ENCODE measurements at places on chromosomes 1 and 21.

DNA sequence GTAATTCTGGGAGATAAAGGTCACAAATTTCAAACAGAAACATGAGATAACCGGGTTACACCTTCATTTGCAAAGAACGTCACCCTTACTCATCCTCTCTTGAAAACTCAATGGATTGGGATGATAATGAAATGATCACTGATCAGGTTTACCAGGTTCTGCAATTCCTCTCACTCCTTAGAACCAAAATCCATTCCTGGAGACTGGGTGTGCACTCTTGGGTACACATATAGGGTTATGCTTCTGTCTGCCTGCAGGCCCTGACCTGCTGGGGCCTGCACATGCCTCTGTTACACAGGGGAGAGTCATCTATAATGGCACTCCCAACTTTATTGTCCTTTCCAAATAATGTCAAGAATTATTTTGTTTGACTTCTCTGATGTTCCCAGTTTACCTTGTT lies 8.3 kb downstream of the SUSD4 start:
- no peak for DNase-seq

GRCh38 chr1:31460027-31460426 lies 47.0 kb downstream of the SERINC2 start:
- DNase-seq = no peak

DNA sequence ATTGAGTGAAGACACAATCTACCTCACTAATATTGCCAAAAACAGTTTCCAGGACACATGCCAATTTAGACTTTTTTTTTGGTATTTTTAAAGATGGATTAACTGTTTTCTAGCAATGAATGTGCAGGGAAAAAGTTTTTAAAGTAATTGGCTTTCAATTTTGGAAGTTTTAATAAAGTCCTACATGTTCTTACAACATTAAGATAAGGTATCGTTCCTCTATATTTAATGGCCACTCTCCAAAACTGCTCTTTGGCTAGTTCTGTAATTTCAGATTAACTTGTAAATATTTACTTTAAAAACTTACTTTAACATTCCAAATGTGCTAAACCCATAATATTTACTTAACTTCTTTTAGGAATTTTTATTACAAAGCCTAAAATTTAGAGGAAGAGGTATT lies 1332.2 kb upstream of the PRMT6 start:
- DNase-seq = no peak

DNA sequence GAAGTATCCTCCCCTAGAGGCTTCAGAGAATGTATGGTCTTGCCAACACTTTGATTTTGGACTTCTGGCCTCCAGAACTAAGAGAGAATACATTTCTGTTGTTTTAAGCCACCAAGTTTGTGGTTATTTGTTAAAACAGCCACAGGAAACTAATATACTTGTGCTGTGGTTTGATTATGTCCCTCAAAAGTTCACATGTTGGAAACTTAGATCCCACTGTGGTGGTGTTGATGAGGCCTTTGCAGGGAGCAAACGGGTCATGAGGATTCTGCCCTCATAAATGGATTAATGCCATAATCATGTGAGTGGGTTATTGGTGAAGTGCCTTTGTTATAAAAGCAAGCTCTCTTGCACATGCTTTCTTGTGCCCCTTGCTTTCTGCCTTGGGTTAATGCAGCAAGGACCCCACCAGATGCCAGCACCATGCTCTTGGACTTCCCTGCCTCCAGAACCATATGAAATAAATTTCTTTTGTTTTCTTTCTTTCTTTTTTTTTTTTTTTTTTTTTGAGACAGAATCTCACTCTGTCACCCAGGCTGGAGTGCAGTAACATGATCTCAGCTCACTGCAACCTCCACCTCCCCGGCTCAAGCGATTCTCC lies 157.3 kb downstream of the CLIC6 start:
- no peak for DNase-seq

GRCh38 chr1:64975740-64976139 lies 9.4 kb upstream of the JAK1 start:
- no peak for DNase-seq

DNA sequence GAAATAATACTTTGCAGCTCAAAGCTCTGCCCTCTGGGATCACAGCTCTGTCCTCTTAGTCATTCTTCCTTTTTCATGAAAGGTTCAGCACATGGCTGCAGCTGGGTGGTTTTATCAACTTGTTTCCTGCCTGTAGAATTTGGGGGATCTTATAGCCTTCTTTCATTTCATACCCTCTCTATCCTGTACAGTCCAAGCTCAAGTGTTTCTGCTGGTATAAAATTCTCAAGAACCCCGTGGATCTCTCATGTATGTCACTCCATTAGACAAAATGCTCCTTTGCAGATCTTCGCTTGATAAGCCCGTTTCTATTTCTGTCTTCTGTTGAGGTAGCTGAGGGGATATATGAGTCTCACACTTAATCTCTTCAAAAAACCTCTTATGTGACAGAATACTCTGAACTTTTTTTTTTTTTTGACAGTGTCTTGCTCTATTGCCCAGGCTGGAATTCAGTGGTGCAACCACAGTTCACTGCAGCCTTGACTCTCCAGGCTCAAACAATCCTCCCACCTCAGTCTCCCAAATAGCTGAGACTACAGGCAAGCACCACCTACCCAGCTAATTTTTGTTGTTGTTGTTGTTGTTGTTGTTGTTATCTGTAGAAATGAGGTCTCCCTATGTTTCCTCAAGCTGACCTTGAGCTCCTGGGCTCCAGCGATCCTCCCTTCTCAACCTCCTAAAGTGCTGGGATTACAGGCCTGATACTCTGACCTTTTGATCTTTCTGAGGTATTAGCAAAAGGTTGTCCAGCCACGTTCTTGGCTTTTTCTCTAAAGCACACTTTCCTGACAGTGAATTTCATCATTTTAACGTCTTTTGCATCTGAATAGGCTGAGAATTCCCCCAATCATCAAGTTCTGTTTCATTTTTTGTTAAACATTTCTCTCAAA lies 24.6 kb upstream of the COL9A2 start:
- DNase-seq = no peak

DNA sequence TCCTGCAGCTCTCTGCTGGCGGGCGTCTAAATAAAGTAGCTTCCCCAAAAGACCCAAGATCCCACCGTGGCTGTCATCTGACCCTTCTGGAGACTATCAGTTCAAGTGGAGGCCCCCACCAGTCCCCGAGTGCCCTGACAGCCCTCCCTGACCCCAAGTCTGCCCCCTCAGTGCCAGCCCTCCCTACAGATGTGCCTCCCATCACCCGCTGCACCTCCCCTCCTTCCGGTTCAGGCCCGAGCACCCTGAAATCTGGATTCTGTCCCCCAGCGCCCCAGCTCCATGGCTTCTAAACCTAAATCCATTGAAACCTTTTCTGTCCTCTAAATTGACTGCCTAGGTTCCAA lies 595 bp downstream of the IL10RB start:
- no peak for DNase-seq

- DNase-seq = no peak
Measured at GRCh38 chr1:240508201-240508600, 103.8 kb downstream of the GREM2 start.

GRCh38 chr1:100265562-100265930 lies 470 bp upstream of the RTCA start:
- DNase-seq = no peak

DNA sequence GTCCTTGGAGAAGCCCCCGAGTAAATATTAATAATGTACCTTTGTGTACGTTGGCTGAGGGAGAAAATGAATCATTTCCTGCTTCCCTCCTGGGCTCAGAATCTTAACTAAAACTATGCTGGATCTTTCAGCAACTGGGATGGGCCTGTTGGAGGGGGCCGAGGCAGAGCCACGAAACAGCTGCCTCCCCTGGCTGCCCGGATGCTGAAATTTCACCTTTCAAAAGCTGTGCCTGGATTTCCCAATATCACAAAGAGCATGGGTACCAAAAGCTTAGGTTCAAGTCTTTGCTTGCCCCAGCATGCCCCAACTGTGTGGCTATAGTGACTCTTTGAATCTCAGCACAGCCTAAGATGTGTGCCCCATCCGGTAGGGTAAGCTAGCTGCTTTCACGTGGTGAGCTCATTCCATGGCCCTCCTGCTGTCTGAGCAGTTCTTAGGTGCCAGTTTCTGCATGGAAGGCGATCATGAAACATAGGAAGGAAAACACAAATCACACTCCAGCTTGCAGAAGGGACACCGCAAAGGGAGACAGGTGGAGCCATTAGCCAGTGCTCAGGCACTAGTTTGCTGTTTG lies 473.5 kb downstream of the PTPRU start:
- DNase-seq = peak; percentile 68

DNA sequence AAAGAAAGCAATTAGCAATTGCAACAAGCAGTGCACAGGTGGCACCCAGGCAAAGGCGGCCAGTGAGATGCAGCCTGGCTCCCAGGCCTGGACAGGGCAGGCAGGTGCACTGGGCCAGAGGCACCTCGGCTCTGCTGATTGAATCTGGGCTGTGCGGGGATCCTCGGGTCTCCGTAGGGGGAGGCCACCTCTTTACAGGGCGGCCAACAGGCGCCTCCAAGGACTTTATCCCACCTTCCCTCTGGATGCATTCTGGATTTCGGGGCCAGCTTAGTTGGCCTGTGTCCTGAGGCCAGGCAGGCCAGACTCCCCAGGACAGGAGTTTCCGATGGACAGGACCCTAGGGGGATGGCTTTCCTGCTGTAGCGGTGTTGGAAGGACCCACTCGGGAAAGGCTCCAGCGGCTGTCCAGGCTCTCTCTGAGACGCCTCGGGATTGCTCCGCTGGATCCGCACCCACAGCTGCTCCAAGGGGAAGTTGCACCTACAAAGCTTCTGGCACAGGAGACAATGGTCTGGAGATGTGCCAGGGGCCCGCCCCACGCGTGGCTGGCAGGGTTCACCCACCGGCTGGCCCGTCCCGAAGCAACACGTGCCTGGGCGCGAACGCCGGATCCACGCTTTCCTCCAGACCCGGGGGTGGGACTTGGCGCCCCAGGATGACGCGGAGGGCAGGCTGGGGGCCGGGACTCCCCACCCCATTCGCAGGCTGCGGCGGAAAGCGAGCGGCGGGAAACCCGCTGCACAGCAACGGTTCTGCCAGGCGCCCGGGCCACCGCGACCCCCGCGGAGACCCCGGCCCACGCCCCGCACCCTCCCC lies 810 bp downstream of the SLC19A1 start:
- DNase-seq = peak; percentile 14

DNA sequence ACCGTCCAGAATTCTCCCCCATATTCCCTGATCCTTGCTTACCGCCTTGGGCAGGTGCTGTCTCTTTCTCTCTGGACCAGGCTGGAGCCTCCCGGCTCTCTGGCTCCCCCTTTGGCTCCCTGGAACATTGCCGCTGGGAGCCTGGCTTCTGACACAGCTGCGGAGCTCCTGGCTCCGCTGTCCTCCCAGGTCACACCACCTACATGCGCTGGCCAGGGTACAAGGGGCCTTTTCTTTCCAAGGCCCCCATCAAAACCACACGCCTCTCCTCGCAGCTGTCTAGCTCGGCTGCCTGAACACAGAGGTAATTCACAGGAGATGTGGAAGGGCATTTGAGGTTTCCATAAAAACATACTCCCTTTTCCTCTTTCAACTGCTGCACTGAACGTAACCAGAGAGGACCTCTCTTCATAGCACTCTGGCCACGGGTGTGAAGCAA lies 7.5 kb upstream of the ZNF648 start:
- DNase-seq = peak; percentile 92

- DNase-seq = no peak
Measured at GRCh38 chr1:98398649-98399048, 262.9 kb upstream of the SNX7 start.

DNA sequence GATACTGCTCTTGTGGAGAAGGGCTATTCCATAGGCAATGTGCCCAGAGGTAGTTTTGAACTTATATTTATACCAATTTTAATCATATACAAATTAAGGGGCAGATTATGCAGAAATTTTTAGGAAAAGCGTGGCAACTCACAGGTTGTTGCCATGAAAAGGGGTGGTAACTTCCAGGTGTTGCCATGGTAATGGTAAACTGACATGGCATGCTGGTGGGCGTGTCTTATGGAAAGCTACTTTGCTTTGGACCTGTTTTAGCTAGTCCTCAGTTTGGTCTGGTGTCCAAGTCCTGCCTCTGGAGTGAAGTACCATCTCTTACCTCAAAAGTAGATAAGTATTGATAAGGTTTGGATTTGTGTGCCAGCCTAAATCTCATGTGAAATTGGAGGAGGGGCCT lies 7.9 kb upstream of the IL23R start:
- no peak for DNase-seq

GRCh38 chr1:247456914-247457639 lies 827 bp downstream of the OR2B11 start:
- no peak for DNase-seq

DNA sequence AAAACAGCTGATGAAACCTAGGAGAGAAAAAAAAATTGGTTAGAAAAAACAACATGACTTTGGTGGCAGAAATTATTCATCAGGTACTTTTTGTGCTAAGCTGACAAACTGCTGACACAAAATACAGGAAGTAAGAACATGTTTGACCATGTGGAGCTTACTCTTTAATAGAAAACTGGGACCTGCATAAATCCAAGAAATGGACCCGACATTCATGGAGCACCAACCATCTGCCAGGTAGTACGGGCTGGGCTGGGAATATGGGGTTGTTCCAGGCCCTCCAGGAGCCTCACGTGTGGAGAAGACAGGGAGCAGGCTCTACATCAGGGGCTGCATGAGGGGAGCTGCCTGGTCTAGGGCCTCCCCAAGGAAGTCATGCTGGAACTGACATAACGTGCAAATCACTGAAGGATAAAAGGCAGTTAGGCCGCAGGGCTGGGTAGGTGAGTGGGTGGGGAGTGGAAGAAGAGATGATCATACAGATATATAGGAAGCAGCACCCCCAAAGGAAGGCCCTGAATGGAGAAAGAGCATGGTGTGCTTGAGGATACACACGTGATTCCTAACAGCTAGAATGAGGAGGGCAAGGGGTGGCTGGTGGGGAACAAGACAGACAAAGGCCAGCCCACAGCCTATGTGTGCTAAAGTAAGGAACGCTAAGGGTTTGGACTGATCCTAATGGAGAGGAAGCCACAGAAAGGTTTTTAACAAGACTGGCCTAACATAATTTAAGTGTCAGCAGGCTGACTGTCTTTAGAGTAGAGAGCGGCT lies 26.1 kb downstream of the CD58 start:
- no peak for DNase-seq

- no peak for DNase-seq
Measured at GRCh38 chr1:107019166-107019565, 37.3 kb upstream of the PRMT6 start.

DNA sequence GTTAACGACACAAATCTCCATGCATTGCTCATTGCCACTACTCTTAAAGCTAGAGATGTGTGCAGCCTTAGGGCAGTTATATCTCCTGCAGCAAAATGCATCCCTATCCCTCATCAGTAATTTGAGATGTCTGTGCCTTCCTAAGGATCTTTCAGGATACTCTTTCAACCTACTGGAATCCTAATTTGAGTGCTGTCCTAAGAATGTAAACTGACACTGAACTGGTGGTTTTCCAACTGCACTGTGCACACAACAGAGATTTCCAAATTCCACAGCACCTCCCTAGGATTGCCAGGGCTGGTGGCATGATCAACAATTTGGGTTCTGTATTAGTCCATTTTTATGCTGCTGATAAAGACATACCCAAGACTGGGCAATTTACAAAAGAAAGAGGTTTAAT lies 193.9 kb downstream of the LTN1 start:
- no peak for DNase-seq
